ENCODE measurements at places on chromosomes 7 and 10.

GRCh38 chr10:54660397-54660796 is 140.6 kb downstream of the PCDH15 start:
- DNase-seq: no peak

- DNase-seq: no peak
Measured at GRCh38 chr10:71283876-71284275, 35.2 kb upstream of the SLC29A3 start.

GRCh38 chr7:46603296-46603752 is 682.3 kb upstream of the IGFBP3 start:
- no peak for DNase-seq

GRCh38 chr7:33849004-33849403 is 56.3 kb upstream of the BMPER start:
- DNase-seq: no peak

- no peak for DNase-seq
Measured at GRCh38 chr7:24863626-24864025, 106.4 kb upstream of the GSDME start.

GRCh38 chr7:7550663-7551062 is 15.0 kb upstream of the COL28A1 start:
- no peak for DNase-seq

DNA sequence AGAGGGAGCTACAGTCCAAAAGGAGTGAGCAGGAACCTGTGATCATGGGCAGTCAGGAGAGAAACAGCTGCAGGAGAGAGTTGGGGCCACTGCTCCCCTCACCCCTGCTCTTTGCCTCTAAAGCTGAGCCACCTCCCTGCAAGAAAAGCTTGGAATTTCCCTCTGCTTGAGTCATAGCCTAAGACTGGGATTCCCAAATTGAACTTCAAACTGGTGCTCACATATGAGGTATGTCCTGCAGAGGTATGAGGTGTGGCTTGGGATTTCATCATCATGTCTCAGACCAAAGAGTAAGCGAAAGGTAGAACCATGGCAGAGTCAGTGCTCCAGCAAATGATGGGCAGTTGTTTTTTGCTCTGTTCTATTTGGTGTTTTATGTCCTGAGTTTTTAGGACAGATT is 237.1 kb upstream of the NRP1 start:
- DNase-seq: no peak

DNA sequence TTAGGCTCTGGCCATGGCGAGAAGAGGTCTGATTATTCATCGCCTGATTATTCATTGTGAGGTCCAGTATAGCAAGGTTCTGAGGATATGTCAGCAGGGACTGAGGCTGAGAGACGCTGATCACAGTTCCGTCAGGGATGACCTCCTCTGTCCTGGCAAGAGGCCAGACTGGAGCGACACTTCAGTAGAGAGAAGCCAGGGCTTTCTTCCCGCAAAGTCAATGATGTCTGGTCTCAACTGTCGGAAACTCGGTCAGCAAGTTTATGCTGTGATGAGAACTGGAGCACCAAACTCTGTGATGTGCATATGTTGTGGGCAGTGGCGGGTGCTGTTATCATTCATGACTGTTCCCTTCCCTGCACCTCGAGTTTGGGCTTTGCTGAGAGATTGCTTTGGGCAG is 29.0 kb upstream of the GNA12 start:
- DNase-seq: no peak

GRCh38 chr10:121165276-121165675 is 314.1 kb downstream of the WDR11 start:
- DNase-seq: no peak

GRCh38 chr10:86868353-86868752 is 89.1 kb downstream of the MMRN2 start:
- DNase-seq: no peak
